ENCODE measurements at places on chromosomes 6 and 20. TPM values are rescaled to one million over a fixed set of nuclear protein-coding genes. Genes with fewer than 3 reads are reported as not detected.

Gene MRPS18B
- polyA plus RNA-seq = 79.5 TPM

Gene SIRPB2
- not detected for polyA plus RNA-seq

Gene TJAP1
- polyA plus RNA-seq = 22.9 TPM

Gene ZSCAN16
- 2.0 TPM for polyA plus RNA-seq

Gene LPA
- not detected for polyA plus RNA-seq

Gene NOX3
- not detected for polyA plus RNA-seq

Gene PSMB9
- 75.0 TPM for polyA plus RNA-seq

Gene CYP39A1
- polyA plus RNA-seq = 0.24 TPM

Gene MUC21
- polyA plus RNA-seq = not detected

Gene SSTR4
- not detected for polyA plus RNA-seq

Gene FAM217A
- polyA plus RNA-seq = not detected

Gene BPI
- not detected for polyA plus RNA-seq

Gene GFRAL
- not detected for polyA plus RNA-seq

Gene THEMIS
- not detected for polyA plus RNA-seq

Gene PAK5
- not detected for polyA plus RNA-seq

Gene ELOVL5
- 96.7 TPM for polyA plus RNA-seq

Gene STK35
- 10.6 TPM for polyA plus RNA-seq

Gene AGPAT4
- 5.0 TPM for polyA plus RNA-seq

Gene RBM24
- polyA plus RNA-seq = 2.5 TPM

Gene MBOAT1
- polyA plus RNA-seq = 3.1 TPM

Gene SLC17A4
- not detected for polyA plus RNA-seq

Gene MAPK14
- polyA plus RNA-seq = 55.9 TPM

Gene ULBP2
- polyA plus RNA-seq = 10.0 TPM

Gene VIP
- not detected for polyA plus RNA-seq

Gene UBD
- polyA plus RNA-seq = not detected

Gene GSTA3
- not detected for polyA plus RNA-seq

Gene SKIC2
- polyA plus RNA-seq = 21.6 TPM

Data from fibroblast of lung (primary cell).